ENCODE measurements at places on chromosomes 12 and 14. TPM values are rescaled to one million over a fixed set of nuclear protein-coding genes. Genes with fewer than 3 reads are reported as not detected.

SLC5A8 gene
- not detected for total RNA-seq

CCDC177 gene
- total RNA-seq = not detected

HHIPL1 gene
- total RNA-seq = 2.8 TPM

MFAP5 gene
- total RNA-seq = 0.64 TPM

KRT83 gene
- total RNA-seq = not detected

OS9 gene
- total RNA-seq = 200 TPM

AKAP3 gene
- total RNA-seq = 1.9 TPM

LRCOL1 gene
- 0.71 TPM for total RNA-seq

KRT77 gene
- total RNA-seq = not detected

NXPH4 gene
- total RNA-seq = not detected

- DNase-seq = no peak
These were observed 8.3 kb downstream of the OR11G2 start for GRCh38 chr14:20198991-20199390.

- no peak for DNase-seq
These were observed 149.7 kb downstream of the PTPRO start for GRCh38 chr12:15472036-15472435.

DNA sequence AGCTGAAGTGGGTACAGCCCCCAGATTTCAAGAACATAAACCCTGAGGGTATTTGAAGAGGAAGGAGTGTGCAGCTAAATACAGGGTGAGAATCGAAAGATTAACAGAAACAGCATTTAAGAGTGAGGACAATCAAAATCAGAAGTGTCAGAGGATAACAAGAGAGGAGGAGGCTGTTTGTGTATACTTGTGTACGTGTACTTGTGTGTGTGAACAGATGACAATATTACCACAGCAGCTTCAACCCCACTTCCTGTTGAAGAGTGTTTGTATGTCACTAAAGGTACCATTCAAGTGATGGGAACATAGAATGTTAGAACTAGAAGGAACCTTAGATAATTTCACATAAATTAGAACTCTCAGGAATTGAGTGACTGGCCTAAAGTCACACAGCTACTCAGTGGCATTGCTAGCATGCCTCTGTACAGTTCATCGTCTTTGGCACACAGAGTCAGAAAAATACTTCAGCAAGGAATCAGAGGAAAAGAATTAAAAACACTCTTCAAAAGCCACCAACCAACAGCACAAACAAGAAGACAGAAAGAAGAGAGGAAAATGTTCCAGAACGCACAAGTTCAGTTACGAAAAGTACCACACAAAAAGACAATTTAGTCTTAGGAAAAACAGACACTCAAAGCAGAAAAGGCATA, 164.3 kb upstream of the BCL2L14 start:
- no peak for DNase-seq

DNA sequence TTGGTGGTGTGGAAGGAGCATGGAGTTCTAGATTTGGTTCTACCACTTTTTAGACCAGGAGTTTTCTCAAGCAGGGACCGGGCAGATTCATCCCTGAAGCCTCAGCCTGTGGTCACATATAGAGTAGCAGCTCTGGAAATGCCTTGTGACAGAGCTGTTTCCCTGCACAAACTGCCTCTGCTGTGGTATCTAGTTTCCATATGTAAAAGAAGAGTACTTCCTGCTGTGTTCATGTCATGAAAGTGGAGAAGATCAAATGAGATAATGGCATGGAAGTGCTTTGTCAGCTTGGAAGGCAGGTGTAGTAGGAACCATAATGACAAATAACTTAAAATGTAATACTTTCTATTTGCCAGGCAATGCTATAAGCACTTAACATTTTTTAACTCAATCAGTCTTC, 26.1 kb downstream of the OTUB2 start:
- DNase-seq = no peak

GRCh38 chr14:21025371-21026273, 761 bp upstream of the NDRG2 start:
- DNase-seq = peak; percentile 98

GRCh38 chr12:55762646-55763045, 19.7 kb downstream of the GDF11 start:
- DNase-seq = no peak

DNA sequence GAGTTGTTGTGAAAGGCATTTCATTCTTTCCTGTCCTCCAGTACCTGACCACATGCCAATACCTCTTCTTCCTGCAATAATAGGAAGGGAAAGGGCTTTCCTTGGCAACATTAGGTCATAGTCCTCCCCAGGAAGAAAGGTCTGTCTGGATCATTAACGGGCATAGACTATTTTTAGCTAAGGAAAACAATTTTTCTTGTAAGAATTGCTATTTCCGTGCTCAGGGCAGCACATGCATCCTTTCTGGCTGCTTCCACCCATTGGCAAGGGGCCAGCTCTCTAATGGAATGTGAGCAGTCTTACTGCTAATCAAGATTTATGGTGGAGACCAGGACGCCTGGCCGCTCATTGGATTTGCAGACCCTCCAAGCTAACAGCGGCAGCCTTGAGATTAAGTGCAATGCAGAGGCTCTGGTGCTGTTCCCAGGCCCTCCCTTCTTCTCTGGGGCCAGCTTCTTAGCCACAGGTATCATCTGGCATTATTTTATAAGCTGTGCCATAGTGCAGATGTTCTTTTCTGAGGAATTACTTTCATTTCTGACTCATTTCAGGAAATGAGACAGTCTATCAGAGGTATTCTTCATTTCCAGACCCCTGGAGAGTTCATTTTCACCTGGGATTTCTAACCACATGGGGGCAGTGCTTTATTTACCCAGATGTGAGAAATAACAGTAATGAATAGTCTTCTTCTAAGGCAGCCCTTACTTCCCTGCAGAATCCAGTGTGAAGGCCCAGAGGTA, 52.9 kb downstream of the ANO6 start:
- DNase-seq = peak; percentile 80

- DNase-seq = no peak
These were observed 5.3 kb downstream of the DYRK4 start for GRCh38 chr12:4567073-4567881.

DNA sequence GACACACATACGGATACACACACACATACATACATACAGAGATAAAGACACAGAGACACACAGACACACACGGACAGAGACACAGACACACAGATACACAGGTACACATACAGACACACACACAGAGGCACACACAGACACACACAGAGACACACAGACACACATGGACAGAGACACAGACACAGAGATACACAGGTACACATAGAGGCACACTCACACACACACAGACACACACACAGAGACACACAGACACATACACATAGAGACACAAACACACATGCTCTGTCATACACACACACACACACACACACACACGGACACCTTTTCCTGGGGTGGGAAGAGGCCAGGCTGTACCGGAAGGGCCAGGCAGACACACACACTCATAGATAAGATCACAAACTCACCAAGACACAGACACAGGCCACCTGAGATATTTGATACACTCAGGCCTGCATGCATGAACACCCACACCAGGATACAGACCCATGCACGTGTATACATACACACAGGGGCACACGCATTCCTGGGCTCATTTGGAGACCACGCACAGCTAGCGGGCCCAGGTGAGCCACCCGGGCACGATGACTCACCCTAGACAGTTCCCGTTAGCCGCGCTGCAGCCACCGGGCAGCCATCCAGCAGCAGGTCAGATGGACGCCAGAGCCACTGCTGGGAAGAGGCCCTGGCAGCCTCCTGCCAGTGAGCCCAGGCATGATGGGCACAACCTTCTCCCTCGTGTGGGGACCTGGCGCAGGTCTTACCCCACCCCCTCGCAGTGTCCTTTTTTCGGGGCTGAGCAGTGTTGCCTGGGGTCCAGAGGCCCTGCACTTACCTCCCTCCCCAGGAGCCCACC, 1.8 kb upstream of the AHNAK2 start:
- DNase-seq = peak; percentile 35
